Stimulated activated CD4-positive, alpha-beta T cell treated with anti-CD3 and anti-CD28 coated beads, Interleukin-15, amount 100 ng/mL, for 1 hour (primary cell): ENCODE measurements at places on chromosomes 1 and 21.

GRCh38 chr1:57344265-57344664 lies 79.6 kb downstream of the DAB1 start:
- DNase-seq = no peak

GRCh38 chr1:247419336-247419735 lies 3.4 kb downstream of the NLRP3 start:
- DNase-seq = no peak

- no peak for DNase-seq
Observed at GRCh38 chr1:184992271-184992670, 18.0 kb upstream of the NIBAN1 start.

DNA sequence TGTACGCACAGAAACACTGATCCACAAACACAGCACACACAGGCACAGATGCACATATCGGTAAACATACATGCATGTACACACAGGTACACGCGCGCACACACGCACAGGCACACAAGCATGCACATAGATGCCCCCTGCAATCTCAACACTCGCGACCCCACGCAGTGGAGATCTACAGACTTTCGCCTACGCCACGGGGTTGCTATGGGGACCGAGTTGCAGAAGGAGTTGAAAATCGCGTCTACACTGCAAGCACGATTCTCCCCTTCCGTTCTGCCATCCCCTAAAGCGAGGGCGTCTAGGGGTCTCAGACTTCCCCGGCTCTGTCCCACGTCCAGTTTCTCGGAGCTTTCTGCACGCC lies 826 bp downstream of the TRIM17 start:
- DNase-seq = no peak

DNA sequence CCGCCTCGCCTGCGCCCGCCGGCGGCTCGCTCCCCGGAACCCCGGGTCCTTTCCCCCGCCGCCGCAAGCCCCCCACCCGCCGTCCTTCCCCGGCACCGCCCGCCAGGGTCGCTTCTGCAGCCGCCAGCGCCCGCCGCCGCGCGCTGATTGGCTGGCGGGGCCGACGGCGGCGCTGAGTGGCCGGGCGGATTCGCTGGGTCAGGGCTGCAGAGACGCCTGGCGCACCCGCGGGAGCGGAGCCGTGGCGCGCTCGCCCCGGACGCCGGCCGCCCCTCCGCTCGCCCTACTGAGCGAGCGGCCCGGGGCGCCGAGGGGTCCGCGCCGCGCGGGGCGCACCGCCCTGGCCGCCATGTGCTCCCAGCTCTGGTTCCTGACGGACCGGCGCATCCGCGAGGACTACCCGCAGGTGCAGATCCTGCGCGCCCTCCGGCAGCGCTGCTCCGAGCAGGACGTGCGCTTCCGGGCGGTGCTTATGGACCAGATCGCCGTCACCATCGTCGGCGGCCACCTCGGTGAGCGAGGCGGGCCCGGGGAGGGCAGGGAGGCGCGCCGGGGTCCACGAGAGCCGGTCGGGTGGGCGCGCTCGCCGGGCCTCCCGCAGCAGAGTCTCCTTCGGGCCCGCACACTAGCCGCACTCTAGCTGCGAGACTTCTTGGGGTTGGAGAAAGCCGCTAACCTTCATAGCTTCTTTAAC lies at the start of gene RIMKLA:
Gene RIMKLA (plus strand): TSS at position 207 of the 694 bp plus-strand sequence. CDS start 143 bp downstream, at position 350.
- no peak for DNase-seq
